Lower lobe of right lung (tissue), 2 donors: ENCODE measurements at places on chromosomes 2 and 18. TPM values are rescaled to one million over a fixed set of nuclear protein-coding genes. Genes with fewer than 3 reads are reported as not detected.

The TRIM43 gene
- total RNA-seq = not detected

The HOXD8 gene
- 2.3 TPM for total RNA-seq

The MC2R gene
- total RNA-seq = not detected

The TGFA gene
- total RNA-seq = 8.2 TPM

The PTH2R gene
- total RNA-seq = 0.32 TPM

The TUBA4B gene
- 3.5 TPM for total RNA-seq

The GAL3ST2 gene
- not detected for total RNA-seq

The CNRIP1 gene
- total RNA-seq = 20.8 TPM

DNA sequence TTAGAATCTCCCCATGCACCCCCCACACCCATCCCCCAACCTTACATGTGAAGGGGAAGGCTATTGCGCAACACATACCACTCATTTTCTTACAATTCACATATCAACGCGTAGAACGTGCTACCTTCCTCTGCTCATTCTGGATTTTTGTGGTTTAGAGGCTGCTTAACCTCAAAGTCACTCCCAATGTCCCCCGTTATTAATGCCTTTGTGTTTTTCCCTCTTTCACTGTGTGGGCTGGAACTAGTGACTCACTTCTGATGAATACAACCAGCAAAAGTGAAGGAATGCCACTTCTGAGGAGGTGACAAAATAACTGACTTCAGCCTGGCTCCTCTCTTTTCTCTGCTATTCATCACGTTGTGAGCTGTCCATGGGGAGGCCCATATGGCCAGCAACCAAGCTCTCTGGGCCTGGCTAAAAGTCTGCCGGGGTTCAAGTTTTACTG is 342.5 kb upstream of the NXPH2 start:
- H3K27ac ChIP-seq = no peak overlapping the region
- H3K36me3 ChIP-seq = no peaks in the 10 kb centered on the region
- H3K4me3 ChIP-seq = no peak overlapping the region
- no peak for DNase-seq
- H3K4me1 ChIP-seq = no peaks in the 10 kb centered on the region
- no peaks in the 10 kb centered on the region for H3K27me3 ChIP-seq

GRCh38 chr18:48939205-48940097 is 11.3 kb downstream of the SMAD7 start:
- peak overlapping the region; percentile 90 for H3K4me3 ChIP-seq
- peaks cover 95% of the 10 kb centered on the region for H3K4me1 ChIP-seq
- peak overlapping the region; percentile 94 for H3K27ac ChIP-seq
- H3K27me3 ChIP-seq = no peaks in the 10 kb centered on the region
- peaks cover 39% of the 10 kb centered on the region for H3K36me3 ChIP-seq
- DNase-seq = no peak

GRCh38 chr18:28820353-28820752 is 643.4 kb upstream of the CDH2 start:
- H3K4me3 ChIP-seq = no peak overlapping the region
- no peak overlapping the region for H3K27ac ChIP-seq
- no peak for DNase-seq
- H3K36me3 ChIP-seq = no peaks in the 10 kb centered on the region
- no peaks in the 10 kb centered on the region for H3K27me3 ChIP-seq

DNA sequence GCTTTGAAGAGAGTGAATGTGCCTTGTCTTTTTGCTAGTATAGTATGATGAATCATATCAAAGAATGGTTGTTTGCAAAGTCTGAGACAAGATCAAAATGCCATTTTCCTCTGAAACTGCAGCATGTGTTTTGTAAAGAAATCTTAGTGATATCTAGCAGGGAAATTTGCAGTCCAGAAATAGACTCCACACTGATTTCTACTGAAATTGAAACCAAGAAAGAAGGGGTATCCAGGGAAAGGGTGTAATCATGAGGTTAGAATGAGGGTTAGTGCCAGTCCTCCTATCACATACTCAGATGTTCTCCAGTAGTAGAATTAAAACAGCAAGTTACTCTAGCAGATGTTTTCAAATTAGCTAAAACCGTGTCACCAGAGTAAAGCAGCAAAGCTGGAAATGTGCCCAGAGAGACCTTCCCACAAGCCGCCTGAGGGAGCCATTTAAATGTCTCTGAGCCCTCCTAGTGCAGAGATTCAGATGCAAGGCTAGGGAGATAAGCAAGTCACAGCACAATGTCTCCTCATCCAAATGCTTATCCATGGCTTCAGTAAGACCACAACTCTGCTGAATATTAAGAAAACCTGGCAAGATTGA is 4.9 kb downstream of the DLGAP1 start:
- no peaks in the 10 kb centered on the region for H3K4me1 ChIP-seq
- no peaks in the 10 kb centered on the region for H3K36me3 ChIP-seq
- no peak for DNase-seq
- no peak overlapping the region for H3K27ac ChIP-seq
- H3K27me3 ChIP-seq = peaks cover 31% of the 10 kb centered on the region
- H3K4me3 ChIP-seq = no peak overlapping the region

DNA sequence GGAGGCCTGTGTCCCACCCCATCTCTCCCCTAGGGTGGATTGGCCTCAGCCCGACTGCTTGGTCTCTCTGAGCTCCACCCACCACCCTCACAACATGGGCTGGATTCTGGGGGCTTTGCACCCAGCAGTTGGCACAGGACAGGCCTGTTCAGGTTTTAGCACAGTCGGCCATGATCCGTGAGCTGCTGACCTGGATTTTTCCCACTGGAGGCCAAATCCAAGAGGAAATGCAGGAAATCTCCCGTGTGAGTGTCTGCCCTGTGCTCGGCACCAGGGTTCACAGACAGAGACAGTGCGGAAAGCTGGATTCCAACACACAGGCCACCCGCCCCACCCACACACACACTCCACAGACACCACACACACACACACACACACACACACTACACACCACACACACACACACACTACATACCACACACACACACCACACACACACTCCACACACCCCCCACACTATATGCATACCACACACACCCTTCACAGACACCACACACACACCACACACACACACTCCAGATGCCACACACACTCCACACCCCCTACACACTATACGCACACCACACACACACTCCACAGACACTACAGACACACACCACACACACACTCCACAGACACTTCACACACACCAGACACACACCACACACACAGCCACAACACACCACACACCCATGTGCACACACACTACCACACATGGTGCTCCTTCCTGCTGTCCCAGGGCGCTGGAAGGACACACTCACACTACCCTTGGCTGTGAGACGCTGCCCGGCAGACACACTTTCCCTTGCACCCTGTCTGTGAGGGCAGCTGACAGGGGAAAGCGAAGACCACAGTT is 14.1 kb downstream of the MBP start:
- H3K4me3 ChIP-seq = no peak overlapping the region
- no peak overlapping the region for H3K27ac ChIP-seq
- H3K27me3 ChIP-seq = no peaks in the 10 kb centered on the region
- H3K4me1 ChIP-seq = peaks cover 42% of the 10 kb centered on the region
- no peak for DNase-seq

DNA sequence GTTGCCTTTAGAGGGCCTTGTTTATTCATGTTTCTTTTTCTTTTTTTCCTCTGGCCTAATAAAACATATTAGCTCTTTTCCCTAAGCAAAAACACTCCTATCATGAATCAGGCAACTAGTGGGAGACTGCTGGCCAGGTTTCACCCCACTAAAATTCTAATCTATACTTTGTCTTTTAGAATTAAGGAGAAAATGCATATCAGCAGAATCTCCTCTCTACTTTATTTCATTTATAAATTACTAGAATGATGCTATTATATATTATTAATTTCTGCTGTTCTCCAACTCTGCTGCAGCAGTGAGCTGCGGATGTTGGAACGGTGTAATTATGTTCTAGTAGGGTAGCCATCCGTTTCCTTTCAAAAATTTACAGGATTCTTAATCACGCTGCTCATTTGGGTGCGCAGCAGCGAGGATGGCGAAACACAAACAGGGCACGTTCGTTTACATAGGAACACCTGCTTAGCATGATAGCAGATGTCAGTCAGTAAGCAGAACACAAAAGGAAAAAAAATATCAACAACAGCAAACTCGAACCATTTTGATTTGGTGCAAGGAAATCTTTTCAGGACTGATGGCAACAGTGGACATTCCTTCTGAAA is 30.5 kb downstream of the ZEB2 start:
- H3K36me3 ChIP-seq = peaks cover 20% of the 10 kb centered on the region
- peaks cover 33% of the 10 kb centered on the region for H3K4me1 ChIP-seq
- no peak overlapping the region for H3K4me3 ChIP-seq
- H3K27ac ChIP-seq = no peak overlapping the region

DNA sequence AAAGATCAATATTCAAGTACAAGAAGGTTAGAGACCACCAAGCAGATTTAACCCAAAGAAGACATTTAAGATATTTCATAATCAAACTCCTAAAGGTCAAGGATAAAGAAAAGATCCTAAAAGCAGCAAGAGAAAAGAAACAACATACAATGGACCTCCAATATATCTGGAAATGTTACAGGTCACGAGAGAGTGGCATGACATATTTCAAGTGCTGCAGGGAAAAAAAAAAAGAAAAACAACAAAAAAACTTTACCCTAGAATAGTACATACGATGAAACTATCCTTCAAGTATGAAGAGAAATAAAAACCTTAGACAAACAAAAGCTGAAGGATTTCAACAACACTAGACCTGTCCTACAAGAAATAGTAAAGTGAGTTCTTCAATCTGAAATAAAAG is 91.5 kb upstream of the CD226 start:
- H3K4me3 ChIP-seq = no peak overlapping the region
- no peaks in the 10 kb centered on the region for H3K4me1 ChIP-seq
- H3K36me3 ChIP-seq = peaks cover 9% of the 10 kb centered on the region
- no peak for DNase-seq

DNA sequence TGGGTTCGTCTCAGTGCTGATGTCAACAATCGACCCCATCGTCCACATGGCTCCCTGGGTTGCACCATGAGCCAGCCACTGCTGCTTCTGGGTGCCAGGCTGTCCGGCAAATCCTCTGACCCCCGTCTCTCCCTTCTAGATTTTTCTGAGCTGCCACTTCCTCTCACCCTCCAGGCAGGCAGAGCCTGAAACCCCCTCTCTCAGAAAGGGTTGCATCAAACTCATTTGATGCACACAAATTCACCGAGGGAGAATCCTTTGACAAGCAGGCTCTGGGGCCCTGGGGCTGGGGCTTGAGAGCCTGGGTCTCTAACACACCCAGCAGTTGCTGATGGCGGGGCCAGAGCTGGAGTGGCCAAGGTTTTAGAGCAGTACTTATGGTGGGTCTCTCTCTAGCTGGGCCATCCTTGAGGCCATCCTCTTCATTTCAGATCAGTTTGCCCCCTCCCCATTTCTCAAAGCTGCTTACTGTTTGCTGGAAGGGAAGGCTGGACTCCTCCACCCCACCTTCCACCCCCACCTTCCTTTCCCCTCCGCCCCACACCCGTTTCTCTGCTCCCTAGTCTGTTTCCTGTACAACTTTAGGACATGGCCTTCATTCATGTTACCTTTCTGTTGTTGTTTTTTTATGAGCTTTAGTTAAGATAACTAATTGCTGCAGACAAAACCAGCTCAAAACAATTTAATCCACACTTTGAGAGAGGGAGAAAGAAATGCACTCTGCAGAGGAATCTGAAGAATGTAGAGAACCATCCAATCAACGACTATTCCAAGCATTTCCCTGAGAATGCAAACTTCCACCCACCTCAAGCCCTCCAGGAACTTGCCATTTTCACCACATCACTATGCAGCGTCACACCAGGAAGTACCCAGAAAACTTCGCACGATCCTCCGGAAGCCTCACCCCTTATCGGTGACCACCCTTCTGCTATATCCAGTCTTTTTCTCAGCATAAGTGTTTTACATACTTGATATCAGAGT is 69.5 kb downstream of the ARL4C start:
- H3K27ac ChIP-seq = peak overlapping the region; percentile 74
- H3K4me3 ChIP-seq = no peak overlapping the region
- H3K4me1 ChIP-seq = peaks cover 41% of the 10 kb centered on the region

- no peaks in the 10 kb centered on the region for H3K36me3 ChIP-seq
- no peak for DNase-seq
- no peaks in the 10 kb centered on the region for H3K27me3 ChIP-seq
- no peaks in the 10 kb centered on the region for H3K4me1 ChIP-seq
- H3K27ac ChIP-seq = no peak overlapping the region
These were observed 415.0 kb upstream of the NRP2 start for GRCh38 chr2:205267323-205267722.

DNA sequence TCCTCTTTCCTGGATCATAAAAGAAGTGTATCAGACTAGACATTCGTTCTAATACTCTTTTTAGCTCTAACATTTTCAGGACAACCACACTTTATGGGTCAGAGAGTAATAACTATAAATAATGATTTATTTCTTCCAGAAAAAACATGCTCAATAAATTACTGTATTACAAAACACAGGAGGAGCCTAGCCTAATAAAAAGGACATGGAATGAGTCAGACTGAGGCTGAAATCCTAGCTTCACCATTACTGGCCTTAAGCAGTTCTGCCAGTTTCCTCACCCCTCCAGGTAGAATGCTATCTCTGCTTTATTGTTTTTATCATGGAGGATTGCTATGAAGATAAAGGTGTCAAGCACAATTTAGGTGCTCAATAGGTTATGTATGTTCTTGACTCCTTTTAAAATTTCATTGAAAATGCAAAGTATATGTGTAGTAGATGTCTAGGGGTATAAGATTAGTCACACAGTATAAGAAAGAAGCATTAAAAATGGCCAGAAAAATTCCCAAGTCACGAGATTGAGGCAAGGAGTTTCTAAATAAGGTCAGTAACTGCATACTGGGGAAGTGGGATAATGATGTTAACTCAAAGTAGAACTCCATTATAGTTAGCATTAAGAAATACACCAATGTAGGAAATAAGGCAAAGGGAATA is 105.5 kb upstream of the NEUROD1 start:
- no peak overlapping the region for H3K27ac ChIP-seq
- no peaks in the 10 kb centered on the region for H3K4me1 ChIP-seq
- no peak for DNase-seq
- no peaks in the 10 kb centered on the region for H3K36me3 ChIP-seq
- no peak overlapping the region for H3K4me3 ChIP-seq

DNA sequence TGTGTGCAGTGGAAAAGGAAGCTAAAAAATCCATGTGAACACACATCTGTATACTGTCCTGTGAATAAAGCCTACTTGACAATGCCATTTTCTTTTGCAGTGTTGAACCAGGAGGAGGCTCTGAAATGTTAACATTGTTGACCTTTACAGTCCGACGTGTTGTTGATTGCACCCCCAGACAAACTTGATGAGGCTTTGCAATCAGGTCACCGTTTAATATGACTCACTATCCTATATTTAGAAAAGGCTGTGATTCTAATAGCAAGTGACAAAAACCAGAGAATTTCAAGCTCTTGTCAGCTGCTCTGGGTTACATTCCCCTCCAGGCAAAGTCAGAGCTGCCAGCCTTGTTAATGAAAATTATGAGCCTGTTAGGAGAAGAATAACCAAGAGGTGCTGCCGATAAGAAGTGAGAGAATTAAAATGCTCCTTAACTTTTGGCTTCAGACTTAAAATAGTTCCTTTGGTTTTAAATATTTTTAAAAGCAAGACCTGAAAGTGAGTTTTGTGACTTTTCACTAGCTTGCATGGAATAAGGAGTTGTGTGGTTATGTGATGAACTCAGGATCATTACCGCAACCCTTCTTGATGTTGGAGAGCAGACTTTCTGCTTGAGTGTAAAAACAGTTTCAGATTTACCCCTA is 162.1 kb downstream of the QPCT start:
- peaks cover 6% of the 10 kb centered on the region for H3K4me1 ChIP-seq
- H3K27me3 ChIP-seq = no peaks in the 10 kb centered on the region
- no peak for DNase-seq
- H3K4me3 ChIP-seq = no peak overlapping the region
- H3K36me3 ChIP-seq = no peaks in the 10 kb centered on the region

- no peaks in the 10 kb centered on the region for H3K4me1 ChIP-seq
- H3K27ac ChIP-seq = no peak overlapping the region
- no peak overlapping the region for H3K4me3 ChIP-seq
- no peak for DNase-seq
These were observed 118.2 kb downstream of the CLIP4 start for GRCh38 chr2:29233428-29233827.
